ENCODE measurements at places on chromosomes 12 and 14. TPM values are rescaled to one million over a fixed set of nuclear protein-coding genes. Genes with fewer than 3 reads are reported as not detected.
A peak's percentile ranks its signal among the peaks of the same experiment; 100 is the strongest.

GRCh38 chr12:42741091-42741490, 151.5 kb upstream of the PRICKLE1 start:
- DNase-seq: no peak

DNA sequence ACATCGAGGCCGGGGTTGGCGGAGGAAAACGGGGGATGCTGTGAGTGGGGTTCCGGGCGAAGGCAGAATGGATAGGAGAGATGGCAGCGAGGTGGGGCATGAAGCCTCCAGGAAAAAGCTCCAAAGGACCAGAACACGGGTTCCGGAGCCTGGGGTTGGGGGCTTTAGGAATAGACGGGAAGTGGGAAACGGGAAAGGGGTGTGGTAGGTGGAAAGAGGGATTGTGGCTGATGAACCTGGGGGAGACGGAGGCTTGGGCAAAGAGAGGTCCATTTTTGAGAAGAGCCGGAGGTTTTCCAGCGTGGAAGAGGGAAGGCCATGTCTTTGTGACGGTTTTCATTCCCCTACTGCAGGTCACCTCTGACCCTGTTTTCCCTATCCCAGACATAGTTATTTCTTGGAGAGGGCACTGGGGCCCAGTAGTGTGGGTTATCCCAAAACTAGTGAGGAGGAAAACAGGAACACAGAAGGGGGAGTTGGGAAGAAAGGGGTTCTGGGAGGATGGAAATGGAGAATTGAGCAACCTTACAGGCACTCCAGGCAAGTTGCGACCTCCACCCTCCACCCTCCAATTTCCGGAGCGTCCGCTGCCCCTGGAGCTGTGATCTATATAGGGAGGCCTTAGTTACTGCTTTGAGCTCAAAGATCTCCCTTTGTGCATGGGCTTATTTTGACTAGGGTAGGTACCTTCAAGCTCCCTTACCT, 1.1 kb downstream of the ATN1 start:
- DNase-seq: no peak

GRCh38 chr12:99259040-99259934, 388.3 kb upstream of the GARIN6 start:
- no peak for DNase-seq

NKX2-1 gene
- total RNA-seq: not detected

SMIM41 gene
- total RNA-seq: 5.7 TPM

DNA sequence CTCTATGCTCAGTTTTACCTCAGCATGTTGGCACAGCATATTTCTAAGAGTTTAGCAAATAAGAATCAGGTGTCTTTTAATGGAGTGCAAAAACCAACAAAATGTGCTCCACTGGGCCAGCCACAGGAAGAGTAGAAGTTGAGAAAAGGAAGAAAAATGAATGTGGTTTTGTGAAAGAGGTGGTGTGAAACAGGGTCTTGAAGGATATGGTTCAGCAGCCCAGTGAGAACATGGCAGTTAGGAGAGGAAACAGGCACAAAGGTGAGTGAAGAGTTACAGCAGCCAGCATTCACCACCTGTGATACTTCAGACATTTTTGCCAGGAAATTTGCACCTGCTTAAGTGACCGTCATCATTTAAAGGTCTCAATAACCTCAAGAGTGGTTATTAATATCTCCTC, 2.4 kb downstream of the STAB2 start:
- DNase-seq: no peak

GRCh38 chr12:70043490-70044138, 199.6 kb upstream of the CNOT2 start:
- no peak for DNase-seq

DNA sequence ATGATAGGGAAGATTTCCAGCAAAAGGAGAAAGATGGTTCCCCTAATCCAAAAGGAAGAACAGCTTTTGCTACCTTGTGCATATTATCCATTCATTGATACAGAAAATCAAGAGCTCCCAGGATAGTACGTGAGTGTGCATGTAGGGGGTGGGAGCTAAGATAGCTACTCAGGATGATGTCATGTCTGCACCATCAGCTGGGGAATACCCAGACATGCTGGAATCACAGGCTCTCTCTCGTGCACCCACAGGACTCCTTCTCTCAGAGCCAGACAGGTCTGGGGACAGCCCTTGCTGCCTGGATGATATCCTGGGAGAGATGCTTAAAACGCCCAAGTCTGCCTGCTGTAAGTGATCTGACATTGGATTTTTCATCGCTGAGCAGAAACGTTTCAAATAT, 38.9 kb downstream of the FOXN3 start:
- no peak for DNase-seq

DNA sequence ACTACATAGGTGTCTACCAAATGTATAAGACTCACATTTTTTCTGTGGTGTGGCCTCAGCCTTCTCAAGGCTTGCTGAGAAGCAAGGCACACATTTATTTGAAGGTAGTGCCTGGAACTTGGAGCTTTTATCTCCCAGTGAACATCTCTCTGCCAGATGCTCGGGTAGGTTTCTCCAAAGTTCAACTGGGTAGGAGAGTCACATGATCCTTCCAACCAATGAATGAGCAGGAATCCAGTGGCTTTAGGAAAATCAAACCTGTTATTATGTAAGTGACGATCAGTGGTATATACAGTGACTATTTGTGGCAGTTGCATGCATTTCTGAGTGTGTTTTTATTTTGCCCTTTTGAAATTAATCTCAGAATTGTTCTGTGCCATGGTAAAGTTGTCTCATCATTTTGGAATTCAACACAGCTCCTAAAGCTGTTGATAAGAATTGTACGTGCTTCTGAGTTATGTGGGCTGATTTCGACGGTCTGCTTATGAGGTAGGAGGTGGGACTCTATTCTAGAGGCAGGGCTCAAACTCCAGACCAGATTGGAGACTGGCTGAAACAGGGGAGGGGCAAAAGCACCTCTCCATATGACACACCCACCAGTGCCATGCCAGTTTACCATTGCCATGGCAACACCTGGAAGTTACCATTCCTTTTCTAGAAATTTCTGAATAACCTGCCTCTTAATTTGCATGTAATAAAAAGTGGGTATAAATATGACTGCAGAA, 57.6 kb downstream of the EID3 start:
- DNase-seq: peak; percentile 11

GRCh38 chr14:63726499-63726898, 1.4 kb downstream of the SGPP1 start:
- no peak for DNase-seq

SLC22A17 gene
- total RNA-seq: 28.6 TPM

DNA sequence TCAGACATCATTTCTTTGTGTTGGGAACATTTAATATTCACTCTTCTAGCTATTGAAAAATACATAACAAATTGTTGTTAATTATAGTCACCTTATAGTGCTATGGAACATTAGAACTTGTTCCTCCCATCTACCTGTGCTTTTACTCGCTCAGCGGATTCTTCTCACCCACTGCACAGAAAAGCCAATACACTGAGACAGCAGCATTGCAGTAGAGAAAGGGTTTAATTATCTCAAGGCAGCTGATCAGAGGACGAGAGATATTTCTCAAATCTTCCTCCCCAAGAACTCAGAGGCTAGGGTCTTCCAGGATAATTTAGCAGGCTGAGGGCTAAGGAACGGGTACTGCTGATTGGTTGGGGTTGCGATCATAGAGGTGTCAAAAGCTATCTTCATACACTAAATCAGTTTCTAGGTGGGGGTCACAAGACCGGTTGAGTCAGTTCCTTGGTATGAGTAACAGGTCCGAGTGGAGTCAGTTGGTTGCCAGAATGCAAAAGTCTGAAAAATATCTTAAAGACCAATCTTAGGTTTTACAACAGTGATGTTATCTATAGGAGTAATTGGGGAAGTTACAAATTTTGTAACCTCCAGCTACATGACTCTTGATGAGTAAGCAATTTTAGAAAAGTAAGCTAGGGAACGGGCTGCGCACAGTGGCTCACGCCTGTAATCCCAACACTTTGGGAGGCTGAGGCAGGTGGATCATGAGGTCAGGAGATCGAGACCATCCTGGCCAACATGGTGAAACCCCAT, 173.1 kb downstream of the FBXL14 start:
- no peak for DNase-seq

IRF2BPL gene
- 62.3 TPM for total RNA-seq

GRCh38 chr12:90120627-90121026, 412.0 kb upstream of the ATP2B1 start:
- no peak for DNase-seq

DNA sequence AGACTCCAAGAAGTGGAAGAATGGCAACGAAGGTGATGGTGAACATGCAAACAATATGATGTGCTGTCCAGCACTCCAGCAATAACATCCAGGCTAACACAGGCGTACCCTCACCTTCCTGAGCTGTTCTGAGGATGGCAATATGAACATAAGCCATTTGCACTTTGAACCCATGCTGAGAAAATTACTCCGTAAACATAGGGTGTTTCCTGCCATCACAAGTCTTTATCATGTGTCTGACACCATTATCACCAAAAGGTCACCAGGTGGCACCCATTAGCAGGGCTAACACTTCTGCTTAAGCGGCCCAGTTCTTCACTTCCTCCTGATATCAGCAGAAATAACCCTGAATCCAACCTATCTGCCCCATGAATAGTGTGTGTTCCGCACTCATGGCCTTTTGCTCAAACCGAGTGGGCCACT, 482.8 kb downstream of the MED13L start:
- no peak for DNase-seq

DNA sequence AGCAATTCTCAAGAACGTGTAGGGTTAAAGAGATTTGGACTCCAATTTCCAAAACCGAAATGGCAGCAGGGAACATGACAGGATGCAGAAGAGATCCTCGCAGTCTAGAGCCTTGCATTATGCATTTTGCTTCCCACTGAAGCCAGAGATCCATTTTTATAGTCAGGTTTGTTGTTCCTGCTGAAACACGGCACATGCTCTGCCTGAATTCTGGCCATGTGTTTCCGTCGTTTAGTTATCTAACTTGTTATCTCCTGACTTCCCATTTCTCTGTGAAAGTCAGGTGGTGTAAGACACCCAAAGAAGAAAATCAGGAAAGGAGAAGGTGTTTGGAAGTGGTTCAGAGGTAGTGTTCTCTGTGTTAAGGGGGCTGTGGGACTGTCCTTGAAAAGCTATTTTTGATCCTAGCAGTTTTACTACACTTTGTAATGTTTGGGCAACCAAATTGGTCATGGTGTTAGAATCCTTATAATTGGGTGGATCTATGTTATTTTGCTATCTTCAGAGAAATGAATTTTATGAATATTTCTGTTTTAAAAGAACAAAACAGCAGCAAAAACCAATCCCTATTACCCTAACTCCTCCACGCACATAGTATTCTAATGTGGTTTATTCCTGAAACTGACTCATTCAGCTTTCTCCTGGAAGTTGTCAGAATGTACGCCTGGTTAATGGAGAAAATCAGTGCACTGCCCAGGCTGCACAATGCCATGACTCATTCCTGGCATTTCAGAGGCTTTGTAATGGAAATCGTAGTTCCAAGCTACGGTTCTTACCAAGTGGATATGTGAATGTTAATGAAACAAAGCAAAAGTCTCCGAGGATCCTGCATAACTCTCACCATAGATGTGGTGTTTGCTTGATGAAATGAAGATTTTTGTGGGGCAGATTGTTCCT, 110.1 kb downstream of the SAMD4A start:
- no peak for DNase-seq

- DNase-seq: no peak
These were observed 3.6 kb upstream of the TPI1 start for GRCh38 chr12:6863586-6864321.

CLEC1A gene
- 1.9 TPM for total RNA-seq

PAPLN gene
- 14.8 TPM for total RNA-seq

ENDOU gene
- 1.6 TPM for total RNA-seq

TSPAN19 gene
- total RNA-seq: not detected

DNA sequence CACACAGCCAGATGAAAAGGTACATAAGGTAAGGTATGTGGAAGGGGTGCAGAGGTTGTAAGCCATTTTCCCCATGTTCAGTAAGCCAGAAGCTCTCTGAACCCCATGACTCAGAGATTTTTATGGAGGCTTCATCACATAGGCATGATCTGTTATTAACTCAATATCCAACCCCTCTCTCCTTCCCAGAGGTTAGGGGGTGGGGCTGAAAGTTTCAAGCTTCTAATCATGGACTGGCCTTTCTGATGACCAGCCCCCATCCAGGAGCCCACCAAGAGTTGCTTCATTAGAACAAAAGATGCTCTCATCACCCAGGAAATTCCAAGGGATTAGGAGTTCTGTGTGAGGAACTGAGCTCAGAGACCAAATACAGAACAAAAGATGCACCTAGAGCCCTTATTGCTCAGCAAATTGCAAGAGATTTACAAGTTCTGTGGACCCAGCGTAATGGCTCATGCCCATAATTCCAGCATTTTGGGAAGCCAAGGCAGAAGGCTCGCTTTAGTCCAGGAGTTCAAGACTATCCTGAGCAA, 103.2 kb upstream of the DAAM1 start:
- DNase-seq: no peak

DNA sequence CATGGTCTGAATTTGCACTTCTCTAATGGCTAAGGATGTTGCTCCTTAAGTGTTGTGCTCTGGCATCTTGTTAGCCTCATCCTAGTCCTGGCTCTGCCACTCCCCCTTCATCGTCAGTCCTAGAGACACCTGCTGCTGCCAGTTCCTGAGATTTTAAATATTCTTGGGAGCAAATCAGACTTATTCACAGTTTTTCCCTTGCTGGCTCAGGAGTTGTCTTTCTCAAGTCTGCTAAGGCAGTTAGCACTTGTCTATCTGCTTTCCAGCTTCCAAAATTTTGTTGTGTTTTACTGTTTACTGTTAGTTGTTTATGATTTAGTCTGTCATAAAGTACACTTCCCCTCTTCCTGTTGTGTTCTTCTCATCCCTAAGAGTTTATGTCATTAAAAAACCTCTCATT, 201.0 kb downstream of the KIF26A start:
- DNase-seq: no peak

DNA sequence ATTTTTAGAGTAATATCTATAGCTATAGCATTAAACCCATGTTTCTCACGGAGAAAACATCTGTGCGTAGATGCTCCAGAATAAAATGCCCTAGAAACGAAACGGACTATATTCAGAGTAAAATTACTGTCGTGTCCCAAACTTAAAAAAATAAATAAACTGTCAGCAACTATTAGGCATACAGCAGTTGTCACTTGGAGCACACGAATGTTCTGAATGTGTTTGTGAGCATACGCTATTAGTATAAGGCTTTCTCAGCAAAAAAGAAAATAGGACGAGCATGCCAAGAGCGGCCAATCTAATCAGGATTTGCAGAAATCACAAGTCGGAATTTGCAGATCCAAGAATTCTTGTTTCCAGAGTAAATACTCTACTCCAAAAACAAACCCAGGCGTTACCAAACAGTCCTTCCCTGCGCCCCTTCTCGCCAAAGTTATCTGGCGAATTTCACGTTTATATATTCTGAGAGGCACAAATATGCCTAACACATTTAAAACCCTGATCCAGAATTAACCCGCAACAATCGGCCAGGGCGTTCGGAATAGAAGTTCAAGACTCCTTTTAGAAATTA, 836 bp downstream of the PTPN21 start:
- DNase-seq: no peak

GRCh38 chr14:33990790-33991189, 39.9 kb upstream of the EGLN3 start:
- no peak for DNase-seq

All from sigmoid colon (tissue), 7 donors.